Left renal pelvis (tissue), 4 donors: ENCODE measurements at places on chromosomes 5 and 9.

- no peak for DNase-seq
Observed at GRCh38 chr9:71115448-71115975, 5.9 kb downstream of the TRPM3 start.

DNA sequence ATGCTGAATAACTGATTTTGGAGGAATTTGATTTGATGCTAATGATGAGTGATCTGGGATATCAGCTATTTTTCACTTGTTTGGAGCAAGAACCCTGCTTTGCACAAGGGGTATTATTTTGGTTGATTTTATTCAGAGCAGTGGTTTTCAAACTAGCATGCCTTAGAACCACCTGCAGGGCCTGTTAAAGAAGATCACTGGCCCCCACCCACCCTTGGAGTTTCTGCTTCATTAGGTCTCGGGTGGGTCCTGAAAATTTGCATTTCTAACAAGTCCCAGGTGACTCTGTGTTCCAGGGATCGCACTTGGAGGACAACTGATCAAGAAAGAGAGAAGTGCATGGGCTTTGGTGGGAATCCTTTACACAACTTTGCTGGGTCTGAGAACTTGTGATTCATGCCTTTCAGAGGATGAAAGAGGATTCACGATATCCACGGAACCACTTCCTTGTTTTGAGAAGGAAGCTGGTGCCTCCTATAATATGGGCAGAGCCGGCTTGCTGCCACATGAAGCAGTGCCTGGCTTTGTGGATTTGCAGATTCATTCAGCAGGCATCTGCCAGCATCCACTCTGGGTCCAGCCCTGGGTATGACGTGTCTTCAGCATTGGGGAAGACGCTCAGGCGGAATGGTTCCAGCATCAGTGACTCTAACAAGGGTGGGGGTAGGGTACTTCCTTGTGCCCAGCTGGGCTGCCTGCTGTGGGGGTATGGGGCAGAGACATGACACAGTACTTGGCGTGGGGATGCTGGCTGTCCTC lies 106.6 kb upstream of the PITX1 start:
- no peak for DNase-seq

- DNase-seq = no peak
Observed at GRCh38 chr9:131651599-131651998, 88.3 kb downstream of the RAPGEF1 start.

DNA sequence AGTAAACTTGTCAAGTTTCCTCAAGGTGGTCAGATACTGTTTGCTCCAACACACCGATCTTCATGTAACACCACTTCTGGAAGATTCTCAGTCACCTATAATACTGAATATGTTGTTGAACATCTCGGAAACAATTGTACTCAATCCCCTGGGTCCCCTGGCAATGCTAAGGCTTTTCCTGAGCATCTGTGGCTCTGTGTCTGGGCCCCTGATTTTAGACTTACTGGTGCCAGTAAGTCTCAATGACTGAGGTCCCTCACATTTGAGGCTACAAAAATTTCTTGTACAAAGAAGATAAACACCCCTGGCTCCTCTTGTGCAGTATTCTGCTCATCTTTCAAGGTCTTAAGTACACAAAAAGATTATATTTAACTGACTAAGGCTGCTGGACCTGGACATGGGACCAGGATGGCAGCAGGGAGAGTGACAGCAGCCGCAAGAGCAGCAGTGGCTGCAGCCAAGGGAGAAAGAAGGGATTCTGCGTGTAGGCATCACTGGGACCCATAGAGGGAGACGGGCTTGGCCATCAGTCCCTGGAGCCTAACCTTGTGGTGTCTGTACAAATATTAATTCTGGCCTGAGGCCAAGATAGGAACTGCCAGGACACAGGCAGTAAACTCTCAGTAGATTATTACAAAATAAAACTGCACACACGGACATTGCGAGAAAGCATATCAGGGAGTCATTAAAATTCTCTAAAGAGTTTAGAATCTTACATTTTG lies 49.0 kb upstream of the TNPO1 start:
- DNase-seq = no peak
